ENCODE measurements at places on chromosomes 11 and 22.

DNA sequence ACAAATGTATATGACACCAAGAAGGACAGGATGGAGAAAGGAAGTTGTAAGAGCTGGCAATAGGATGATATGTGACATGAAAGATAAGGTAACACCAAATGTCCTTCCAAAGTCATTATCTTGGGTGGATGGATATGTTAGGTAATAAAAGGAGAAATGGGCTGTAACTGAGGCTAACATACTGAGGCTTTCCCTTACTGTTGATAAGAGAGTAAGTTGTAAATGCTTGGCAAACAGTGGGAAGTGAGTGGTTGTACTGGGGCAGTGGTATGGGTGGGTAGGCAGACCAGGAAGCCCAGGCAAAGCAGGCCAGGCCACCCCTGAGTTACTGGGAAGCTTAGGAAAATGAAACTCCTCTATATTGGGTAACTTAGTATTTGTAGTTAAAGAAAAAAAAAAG is 73.7 kb downstream of the ARHGAP42 start:
- DNase-seq = no peak

DNA sequence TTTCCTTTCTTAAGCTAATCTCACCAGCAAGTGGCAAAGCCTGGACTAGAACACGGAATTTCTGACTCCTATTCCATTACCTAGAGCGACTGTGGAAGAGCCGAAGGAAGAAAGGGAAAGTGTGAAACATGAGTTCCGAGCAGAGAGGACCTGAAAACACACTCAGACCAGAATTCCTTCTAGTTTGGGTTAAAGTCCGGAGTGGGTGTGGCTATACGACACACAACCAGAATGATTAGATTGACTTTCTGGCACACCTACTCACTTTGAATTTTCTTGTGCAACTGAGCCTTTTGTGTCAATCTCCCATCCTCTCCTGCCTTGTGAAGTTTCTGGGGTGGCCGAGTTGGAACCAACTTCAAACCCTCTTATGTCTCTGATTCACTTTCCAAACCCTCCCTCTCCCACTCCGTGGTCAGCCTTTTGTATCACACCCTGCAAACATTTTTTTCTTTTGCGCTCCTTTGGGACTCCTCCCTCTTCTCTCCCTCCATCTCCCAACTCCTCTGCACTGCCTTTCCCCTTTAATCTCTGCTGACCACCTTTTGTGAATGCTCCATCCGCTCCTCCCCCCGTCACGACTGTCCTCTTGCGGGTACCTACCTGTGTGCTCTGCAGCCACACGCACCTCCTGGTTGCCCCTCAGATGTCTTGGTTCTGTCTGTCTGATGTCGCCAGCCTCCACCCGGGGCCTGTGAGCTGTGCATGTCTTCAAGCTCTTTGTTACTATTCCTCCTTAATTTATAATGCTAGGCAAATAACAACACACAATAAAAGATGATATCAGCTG is 86.3 kb upstream of the BLID start:
- DNase-seq = no peak

- DNase-seq = no peak
These were observed 3.1 kb downstream of the DYNC2H1 start for GRCh38 chr11:103112364-103112763.

GRCh38 chr22:46234969-46235368 is 15.1 kb downstream of the CDPF1 start:
- DNase-seq = no peak

- no peak for DNase-seq
These were observed 2.3 kb downstream of the ASCL2 start for GRCh38 chr11:2267851-2268728.

DNA sequence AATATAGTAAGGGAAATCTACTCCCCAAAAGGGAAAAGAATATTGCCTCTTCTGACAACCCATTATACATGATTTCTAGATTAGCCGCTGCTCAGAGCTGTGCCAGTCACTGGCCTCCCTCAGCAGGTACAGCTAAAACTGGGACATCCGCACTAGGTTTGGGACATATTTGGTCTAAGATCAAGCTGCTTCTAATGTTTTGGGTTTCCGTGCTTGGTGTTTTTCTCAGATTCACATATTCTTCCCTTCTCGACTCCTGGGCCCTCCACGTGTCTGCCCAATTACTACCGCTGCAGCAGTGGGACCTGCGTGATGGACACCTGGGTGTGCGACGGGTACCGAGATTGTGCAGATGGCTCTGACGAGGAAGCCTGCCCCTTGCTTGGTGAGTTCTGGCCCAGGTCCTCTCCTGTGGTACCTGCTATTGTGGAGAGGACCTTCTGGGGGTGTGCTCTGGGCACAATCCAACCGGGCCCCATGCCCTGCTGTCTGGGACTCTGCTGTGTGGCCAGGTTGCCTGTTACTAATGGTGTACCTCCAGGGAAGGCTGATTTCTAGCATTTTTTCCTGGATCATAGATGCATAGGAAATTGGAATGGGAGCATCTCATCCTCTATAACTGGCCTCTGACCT is 138.1 kb upstream of the SORL1-AS1 start:
- no peak for DNase-seq

DNA sequence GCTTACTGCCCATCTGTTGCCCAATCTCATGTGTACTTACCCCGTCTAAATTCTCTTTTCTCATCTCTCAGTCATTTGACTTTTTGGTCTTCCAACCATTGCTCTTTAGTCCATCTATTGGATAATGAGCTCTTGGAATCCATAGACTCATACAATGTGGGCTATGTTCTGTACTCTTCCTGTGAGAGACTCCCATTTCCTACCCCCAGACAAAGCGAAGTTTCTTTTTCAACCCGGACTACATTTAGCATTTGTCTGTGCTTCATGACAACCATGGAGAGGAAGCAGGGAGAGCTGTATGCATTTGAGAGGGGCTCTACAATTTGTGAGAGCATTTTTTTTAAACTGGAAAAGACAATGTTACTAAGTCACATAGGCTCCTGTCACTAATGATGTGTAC is 4.0 kb upstream of the ARHGAP42 start:
- no peak for DNase-seq

- DNase-seq = no peak
These were observed 90.9 kb downstream of the PDHX start for GRCh38 chr11:35007277-35007676.

DNA sequence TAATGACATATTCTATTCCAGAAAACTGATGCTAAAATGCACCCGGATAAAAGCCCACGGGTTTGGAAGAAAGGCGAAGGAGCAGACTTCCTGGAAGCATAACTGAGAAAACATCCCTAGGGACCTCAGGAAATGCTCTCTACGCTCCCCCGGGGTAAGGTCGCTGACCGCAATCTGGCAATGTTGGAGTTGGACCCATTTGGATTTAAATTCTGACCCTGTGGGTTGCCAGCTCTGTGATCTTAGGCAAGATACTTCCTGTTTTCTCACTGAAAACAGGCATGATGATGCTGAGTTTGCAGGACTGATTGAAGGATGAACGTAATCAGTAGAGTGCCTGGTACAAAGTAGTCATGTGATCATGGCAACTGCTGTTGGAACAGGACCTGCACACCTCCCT is 1054.0 kb downstream of the NTM start:
- no peak for DNase-seq

All from activated T-helper 1 cell treated with anti-CD3 and anti-CD28 coated beads, Interleukin-2, amount 50 U/mL, for 16 hours (primary cell).